Activated T-cell treated with anti-CD3 and anti-CD28 coated beads for 4 hours (primary cell): ENCODE measurements at places on chromosomes 5 and 9.

DNA sequence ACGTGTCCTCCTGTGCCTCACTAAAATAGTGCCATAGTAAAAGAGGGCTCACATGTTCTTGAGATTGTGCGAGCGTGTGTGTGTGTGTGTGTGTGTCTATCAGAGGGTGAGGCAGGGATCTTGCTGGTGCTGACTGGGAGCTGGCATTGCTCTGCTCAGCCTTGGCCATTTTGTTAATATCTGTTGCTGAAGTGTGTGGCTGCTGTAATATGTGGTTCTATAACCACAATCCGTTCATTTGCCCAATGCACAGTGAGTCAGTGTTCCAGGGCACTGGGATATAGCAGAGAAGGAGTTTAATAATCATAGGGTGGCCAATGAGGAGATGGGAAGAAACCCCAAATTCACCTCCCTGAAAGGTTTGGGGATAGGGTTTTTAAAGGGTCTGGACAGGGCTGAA is 61.3 kb downstream of the RASGRF2 start:
- DNase-seq = no peak

DNA sequence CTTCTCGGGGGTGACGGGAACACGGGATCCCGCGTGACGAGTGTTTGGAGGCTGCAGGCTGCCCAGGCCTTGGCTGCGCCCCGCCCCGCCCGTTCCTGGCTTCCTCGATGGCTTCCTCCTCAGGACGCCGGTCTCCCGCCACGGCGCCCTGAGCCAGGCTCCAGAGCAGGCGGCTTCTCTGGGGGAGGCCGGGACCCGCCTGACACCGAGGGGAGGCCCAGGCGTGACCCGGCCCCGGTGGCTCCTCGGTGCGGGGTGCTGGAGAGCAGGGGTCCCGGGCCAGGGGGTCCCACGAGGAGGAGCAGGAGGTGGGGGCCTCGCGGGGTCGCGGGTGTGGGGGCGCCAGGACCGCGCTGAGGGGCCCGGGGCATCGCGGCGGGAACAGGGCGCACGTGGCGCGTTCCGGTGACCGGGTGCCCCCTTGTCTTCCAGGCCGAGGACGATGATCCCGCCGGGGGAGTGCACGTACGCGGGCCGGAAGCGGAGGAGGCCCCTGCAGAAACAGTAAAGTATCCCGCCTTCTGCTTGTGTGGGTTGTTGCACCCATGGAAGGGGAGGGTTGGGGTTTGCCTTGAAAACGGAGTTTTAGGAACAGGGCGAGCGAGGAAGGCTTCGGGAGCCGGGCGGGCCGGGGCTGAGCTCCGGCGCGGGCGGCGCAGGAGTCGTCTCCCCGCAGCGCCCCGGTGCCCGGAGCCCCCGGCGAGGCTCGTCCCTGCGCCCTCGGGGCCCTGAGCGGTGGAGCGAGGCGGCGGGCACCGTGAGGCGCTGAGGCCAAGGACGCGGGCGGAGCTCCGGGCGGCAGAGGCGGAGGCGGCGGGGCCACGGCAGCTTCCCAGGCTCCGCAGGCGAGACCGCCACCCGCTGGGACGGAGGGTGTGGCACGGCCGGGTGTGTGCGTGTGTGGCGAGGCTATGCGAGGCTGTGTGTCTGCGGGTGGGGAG is 22.2 kb downstream of the AHRR start:
- peak; percentile 14 for DNase-seq

DNA sequence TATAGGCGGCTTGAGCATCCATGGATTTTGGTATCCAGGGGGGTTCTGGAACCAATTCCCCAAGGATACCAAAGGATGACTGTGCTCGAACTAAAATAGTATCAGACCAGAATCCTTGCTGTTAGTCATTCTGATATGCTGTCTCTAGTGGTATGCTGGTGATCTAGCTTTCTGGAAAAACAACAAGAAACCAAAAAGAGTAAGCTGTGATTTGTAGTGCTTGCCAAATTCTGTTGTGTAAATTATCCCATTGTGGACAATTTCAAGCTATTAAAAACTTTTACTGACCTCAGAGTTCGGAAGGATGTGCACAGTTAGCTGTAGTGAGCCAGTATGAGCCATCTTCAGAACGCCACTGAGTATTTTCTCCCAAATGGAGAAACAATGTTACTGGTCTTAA is 99.0 kb upstream of the FBN2 start:
- DNase-seq = no peak

DNA sequence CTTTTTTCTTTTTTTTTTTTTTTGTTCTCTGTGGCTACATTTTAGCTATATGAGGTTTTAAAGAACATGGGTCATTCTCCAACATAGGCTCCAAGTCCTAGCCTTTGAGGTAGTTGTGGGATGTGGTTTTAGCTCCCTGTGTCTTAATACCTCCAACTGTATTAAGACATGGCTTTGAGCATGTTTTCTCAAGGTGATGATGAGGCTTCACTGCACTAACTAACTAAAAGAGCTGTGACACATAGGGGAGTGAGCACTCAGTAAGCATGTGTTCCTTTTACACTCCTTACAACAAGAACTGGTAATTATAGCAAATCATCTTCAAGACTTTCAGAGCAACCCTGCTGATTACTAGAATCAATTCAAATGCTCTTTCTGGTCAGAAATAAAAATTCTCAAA is 333.6 kb upstream of the CCNH start:
- no peak for DNase-seq

DNA sequence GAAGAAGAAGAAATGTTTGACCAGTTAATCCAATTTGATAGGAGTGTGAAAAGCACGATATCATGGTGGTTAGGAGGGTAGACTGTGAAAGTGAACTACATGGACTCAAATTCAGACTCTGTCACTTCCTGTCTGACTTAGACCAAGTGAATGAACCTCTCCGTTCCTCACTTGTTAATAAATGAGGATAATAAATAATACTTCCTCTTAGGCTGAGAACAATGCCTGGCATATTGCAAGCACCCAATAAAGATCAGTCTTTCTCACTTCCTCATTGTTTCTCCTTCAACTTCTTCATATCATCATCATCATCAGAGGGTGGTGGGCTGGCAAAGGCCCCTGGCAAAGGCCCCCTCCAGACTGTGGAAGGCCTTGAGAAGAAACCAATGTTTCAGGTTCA is 148.7 kb downstream of the CDK5RAP2 start:
- DNase-seq = no peak

DNA sequence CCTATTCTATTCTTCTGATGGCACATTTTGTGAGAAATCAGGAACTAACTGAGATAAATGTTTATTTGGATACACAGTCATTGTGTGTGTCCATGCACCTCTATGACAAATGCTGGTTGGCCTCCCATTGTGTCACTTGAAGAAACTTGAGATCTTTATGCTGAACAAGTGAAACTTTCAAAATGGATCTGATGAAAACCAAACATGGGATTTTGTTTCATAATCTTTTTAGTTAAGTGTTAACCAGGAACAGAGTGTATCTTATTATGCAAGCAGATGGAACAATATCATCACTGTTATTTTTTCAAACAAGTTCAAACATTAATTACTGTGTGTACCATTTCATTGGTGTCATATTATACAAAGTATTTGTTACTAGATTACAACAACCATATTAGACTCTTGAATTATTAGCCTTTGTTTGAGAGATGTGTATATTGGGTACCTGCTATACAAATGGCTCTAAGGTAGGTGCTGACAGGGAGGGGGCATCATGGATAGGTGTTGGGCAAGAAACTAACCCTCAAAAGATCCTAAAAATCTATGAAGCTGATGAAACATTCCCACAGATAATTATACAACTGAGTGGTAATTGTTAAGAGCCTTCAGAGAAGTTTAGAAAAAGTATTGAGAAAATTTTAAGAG is 159.8 kb downstream of the PALM2AKAP2 start:
- no peak for DNase-seq

DNA sequence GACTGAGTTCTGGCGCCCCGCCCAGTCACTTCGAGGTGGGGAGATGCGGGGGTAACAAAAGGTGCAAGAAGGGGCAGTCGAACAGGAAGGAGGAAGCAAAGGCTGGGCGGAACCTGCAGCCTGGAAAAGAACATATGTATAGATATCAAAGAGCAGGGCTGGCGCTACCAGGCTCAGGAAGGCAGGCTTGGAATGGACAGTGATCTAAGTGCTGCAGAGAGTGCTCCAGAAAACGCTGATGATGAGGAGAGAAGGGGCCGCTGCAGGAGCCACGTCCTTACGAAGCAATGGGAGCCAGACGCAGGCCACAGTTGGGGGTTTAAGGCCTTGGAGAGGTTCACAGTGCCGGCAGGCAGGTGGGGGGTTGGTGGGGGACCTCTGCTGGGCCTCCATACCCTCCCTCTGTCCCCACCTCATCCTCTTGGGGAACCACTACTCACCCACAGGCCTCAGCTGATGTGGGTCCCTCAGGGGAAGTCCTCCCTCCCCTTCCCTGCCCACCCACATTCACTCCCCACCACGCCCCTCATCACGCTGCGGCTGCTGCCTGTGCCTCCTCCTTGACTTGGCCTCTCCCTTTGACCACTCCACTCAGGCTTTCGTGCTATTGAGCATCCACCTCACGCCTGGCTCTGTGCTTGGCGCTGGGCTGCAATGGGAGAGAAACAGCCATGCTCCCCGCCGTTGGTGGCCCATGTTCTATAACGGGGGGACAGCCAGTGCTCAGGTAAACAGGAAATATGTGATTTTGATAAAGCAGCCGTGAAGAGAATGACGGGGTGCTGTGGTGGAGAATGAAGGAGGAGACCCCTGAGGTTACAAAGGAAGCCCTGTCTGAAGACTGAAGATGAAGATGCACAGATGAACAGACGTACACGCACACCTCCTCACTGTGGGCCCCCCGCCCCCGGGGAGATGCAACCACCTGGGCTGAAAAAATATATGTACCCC is 40.5 kb upstream of the RPL26L1 start:
- no peak for DNase-seq

DNA sequence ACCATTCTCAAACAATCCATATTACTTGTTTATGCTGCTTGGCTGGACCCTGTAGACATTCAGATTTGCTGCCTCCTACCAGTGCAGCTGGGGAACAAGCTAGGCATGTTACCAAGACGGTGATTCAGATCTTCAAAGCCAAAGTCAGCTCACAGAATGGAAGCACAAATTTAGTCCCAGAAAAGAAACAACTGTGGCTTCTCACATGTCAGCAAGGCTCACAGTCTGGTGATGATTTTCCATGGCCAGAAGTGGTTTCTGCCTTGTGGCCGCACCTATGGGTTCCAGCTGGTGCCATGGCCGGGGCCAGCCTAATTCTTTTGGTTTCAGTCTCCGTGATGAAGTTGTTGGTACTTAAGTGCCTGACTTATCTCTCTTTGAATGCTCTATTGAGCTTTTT is 182.2 kb downstream of the TMC1 start:
- no peak for DNase-seq

GRCh38 chr5:178438796-178439195 is 151.4 kb downstream of the COL23A1 start:
- no peak for DNase-seq

GRCh38 chr9:68522954-68523353 is 17.7 kb downstream of the TMEM252 start:
- no peak for DNase-seq

GRCh38 chr9:107435415-107435814 is 54.2 kb downstream of the KLF4 start:
- no peak for DNase-seq

GRCh38 chr9:113996531-113997001 is 81.5 kb downstream of the AMBP start:
- DNase-seq = no peak

DNA sequence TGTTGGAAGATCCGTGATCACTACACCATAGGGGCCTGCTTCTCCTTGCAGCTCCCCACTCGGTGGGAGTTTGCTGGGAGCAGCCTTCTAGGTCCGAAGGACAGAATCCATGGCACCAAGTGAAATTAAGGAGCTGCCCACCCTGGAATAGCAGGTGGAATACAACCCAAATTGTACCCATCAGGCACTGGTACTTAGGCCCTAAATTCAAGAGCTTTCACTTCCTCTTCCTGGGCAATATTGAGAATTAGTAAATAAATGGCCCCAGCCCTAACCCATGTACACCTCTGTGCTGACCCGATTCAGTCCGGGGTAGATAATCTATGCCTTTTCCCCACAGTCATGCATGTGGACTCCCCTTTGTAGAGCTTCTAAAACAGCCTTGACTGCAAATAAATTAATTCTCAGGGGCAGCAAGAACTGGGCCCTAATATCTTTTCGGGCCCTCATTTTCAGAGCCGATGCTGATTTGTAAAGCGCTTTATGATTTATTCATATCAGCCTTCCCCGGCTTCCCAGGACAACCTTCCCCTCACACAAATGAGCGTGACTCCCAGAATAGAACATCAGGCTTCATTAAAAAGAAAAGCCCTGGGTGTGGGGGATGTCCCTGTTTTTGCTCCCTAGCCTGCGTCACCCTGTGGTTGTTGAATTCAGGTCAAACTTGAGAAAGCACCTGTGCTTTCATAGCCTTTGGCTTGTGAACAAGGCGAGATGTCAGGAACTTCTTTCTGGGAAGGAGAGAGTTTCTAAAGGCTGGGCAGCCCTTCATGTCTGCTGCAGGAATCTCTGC is 126.1 kb upstream of the TBC1D2 start:
- DNase-seq = no peak
